Activated naive CD4-positive, alpha-beta T cell treated with anti-CD3 and anti-CD28 coated beads for 36 hours (primary cell): ENCODE measurements at places on chromosomes 4 and X.

DNA sequence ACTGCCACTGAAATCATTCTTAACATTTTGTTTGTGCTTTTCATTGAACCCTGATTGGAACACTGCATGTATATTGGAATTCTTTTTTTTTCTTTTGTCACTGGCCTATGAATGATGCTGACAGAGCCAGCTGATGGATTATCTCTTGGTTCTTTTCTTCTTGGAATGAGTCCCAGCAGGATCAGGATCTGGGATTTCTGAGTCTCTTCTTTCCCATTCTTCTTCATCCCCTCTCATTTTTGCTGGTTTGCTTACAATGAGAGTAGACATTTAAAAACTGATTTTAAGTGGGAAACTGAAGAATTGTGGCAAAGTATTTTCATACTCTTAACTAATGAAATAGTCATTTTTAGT lies 9.0 kb downstream of the DCUN1D4 start:
- no peak for DNase-seq

DNA sequence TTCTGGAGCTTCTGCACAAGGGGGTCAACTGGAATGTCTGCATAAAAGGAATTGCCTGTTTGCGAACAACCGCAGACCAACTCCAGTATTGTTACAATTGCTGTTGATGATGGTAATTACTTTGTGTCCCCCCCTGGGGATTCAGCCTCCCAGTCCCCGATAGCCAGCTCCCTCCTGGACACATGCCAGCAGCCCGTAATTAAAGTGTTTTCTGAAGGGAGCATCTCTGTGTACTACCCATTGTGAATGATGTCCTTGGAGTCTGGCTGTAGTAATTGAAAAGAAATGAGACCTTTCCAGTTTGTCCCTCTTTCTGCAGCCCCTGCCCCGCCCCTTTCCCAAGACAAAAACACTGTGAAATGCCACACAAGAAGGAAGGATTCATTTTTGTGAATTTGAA lies 377.1 kb upstream of the LCORL start:
- no peak for DNase-seq

GRCh38 chr4:140742838-140743193 lies 13.4 kb downstream of the TBC1D9 start:
- no peak for DNase-seq

GRCh38 chr4:103721251-103721650 lies 1.5 kb upstream of the TACR3 start:
- no peak for DNase-seq

DNA sequence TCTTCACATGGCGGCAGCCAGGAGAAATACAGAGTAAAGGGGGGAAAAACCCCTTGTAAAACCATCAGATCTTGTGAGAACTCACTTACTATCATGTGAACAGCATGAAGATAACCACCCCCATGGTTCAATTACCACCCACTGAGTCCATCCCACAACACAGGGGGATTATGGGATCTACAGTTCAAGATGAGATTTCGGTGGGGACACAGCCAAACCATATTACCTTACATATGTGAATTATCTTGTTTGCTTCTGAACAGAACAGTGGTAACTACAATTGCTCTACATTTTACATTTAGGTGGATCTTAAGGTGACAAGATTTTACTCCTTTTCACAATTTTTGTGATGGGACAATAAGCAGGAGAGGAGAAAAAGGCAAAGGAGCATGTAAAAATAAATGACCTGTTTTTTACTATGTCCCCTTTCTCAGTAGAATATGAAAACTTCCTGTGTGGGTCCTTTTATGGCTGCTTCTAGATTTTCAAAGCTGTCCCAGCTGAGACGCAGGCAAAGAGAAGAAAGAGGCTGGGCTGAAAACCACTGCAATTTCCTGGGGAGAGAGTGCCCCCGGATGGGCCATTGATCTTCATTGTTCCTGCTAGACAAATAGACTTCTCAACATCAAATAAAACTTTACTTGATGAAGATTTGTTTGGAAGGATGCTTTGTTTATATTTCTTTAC lies 45.9 kb upstream of the PGM2 start:
- peak; percentile 75 for DNase-seq

DNA sequence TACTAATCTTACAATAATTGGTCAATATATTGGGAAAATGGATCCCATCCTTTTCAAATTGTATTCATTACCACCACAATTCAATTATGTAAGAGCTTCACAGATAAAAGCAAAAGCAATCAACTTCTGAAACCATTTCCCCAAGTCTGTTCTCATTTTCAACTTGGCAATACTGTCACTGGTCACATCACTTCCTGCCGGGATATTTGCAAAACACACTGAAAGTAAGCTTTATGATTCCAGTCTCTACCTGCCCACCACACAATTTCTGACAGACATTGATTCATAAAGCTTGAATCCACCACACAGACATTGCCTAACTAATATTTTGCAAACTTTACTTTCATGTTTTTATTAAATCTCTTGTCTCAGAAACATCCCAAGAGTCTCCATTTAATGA lies 53.6 kb downstream of the LIN54 start:
- DNase-seq: peak; percentile 13

- no peak for DNase-seq
These were observed 16.6 kb upstream of the QRFPR start for GRCh38 chr4:121397434-121397833.

GRCh38 chr4:123449780-123450179 lies 53.2 kb downstream of the SPRY1 start:
- DNase-seq: no peak

GRCh38 chr4:168886351-168886750 lies 123.7 kb downstream of the CBR4 start:
- DNase-seq: no peak

GRCh38 chr4:81504112-81505003 lies 32.7 kb upstream of the RASGEF1B start:
- peak; percentile 13 for DNase-seq

DNA sequence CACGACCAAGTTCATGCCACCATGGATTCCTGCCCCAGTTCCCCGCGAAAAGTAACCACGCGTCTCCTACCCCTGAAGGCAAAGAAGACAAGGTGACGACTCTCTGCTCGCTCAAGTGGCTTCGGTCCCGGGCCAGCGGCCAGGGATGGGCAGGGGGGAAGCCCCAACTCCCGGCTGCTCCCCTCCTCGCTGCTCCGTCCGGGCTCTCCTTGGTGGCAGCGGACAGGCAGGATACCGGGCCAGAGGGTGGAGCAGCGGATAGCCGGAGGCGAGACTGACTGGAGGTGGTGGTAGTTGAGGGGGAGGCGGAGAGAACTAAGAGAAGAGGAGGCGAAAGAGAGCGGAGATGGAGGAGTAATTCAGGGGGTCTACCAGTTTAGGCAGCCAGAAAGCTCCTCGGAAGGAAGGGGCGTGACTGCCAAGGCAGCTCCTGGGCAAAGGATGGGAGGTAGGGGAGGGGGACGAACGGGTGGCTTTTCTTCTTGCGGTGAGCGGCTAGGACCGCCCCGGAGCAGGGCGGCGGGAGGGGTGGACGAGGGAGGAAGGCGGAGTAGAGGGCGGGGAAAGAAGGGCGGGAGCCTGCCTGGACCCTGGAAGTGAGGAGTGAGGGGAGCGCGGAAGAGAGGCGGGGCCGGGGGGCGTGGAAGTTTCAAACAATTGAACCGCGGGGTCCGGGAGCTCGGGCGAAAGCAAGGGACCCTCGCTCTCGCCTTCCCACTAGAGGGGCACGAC lies at the start of gene AMOT:
Gene AMOT, minus strand, starts transcription at position 450 of the 732 bp plus-strand sequence. CDS start 17,705 bp downstream, outside the sequence.
- peak; percentile 54 for DNase-seq

- DNase-seq: no peak
These were observed 77.6 kb downstream of the AFF1 start for GRCh38 chr4:87012265-87012953.

GRCh38 chr4:6910960-6911874 lies 1.6 kb downstream of the TBC1D14 start:
- no peak for DNase-seq

GRCh38 chr4:154307451-154307850 lies 184.1 kb downstream of the DCHS2 start:
- no peak for DNase-seq
